Right ventricle myocardium inferior (tissue), 1 donor: ENCODE measurements at places on chromosomes 11 and 22. TPM values are rescaled to one million over a fixed set of nuclear protein-coding genes. Genes with fewer than 3 reads are reported as not detected.
A peak's percentile ranks its signal among the peaks of the same experiment; 100 is the strongest.

- no peak for DNase-seq
Observed at GRCh38 chr11:8442301-8442700, 151.7 kb downstream of the STK33 start.

LARGE2 gene
- not detected for total RNA-seq

NNMT gene
- 44.0 TPM for total RNA-seq

DNA sequence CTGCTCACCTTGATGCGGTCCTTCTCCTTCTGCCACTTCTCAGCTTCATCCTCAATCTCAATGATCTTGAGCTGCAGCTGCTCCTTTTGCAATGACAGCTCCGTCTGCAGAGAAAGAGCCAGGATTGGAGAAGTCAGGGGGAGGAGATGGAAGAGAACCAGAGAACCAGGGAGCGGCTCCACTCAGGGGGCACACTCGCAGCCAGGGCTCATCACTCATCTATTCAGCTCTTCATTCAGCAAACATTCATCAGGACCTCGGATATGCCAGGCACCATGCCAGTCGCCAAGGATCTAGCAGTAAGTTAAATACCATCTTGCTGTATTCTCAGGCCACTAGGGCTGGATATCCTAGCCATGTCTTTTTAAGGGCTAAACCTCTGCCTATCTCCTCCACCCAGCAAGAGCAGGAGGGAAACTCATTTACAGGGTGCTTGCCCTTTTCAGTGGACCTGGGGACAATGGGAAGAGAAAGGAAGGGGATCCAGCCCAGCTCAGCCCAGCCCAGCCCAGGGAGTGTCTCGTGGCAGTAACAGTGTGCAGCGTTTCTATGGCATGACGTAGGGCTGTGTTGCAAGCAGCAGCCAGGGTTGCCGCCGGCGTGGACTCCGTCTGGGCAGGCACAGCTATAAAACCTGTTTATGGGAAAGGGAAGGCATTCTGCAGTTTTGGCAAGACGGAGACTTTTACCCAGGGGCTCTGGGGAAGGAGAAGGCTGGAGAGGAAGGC lies 9.4 kb downstream of the TRIM29 start:
- peak; percentile 52 for DNase-seq

DNA sequence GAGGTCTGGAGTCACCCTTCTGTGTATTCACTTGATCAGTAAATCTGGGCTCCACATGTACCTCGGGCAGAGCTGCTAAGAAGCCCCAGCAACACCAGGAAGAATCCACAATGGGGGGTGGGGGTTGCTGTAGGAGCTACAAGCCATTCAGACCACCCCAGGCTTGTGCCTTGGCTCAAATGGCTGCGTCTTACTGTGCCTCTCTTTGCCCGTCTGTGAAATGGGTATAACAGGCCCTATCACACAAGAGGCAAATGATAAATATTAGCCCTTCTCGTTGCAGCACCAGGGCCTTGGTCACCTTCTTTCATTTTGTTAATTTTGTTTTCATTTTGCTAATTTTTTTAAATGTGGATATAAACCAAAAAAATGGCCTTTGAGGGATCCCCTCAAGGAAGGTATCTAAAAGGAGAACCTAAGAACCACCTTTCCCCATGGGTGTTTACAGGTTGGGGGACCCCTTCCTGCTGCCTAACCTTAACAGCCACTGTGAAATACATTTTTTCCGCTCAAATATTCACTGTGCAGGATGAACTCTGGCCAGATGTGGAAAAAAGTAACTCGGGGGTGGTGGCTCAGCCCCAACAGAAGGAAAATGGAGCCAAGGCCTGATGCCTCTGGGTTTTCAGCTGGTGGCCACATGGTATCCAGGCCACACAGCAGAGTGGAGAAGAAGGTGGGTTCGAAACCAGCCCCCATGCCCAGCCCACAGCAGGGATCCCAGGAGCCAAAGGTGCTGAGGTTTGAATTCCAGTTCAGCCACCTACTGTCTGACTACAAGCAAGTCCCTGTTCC lies 284.0 kb downstream of the MN1 start:
- no peak for DNase-seq

GAL3ST1 gene
- total RNA-seq: 0.19 TPM

APOL1 gene
- 22.1 TPM for total RNA-seq

DNA sequence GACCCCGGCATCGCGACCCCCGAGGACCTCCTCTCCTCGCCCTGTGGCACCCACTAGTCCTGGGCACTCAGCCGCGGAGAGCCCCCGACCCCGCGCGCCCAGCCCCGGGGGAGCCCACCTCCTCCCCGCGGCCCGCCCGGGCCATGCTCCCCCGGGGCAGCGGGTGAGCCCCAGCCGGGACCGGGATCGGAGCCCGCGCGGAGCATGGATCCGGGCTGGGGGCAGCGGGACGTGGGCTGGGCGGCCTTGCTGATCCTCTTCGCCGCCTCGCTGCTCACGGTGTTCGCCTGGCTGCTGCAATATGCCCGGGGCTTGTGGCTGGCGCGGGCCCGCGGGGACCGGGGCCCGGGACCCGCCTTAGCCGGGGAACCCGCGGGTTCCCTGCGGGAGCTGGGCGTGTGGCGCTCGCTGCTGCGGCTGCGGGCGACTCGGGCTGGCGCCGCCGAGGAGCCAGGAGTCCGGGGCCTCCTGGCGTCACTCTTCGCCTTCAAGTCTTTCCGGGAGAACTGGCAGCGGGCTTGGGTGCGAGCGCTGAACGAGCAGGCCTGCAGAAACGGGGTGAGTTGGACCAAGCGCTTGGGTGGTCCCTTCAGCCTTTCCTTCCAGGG lies 498 bp downstream of the C2CD2L start:
- DNase-seq: peak; percentile 69

DNA sequence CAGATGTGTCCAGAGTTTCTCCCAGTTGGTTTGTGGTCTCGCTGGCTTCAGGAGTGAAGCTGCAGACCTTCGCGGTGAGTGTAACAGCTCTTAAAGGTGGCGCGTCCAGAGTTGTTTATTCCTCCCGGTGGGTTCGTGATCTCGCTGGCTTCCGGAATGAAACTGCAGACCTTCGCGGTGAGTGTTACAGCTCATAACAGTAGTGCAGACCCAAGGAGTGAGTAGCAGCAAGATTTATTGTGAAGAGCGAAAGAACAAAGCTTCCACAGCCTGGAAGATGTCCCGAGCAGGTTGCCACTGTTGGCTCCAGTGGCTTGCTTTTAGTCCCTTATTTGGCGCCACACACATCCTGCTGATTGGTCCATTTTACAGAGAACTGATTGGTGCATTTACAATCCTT lies 1.8 kb upstream of the PGA3 start:
- DNase-seq: no peak

GRCh38 chr22:49372530-49373288 lies 455.0 kb downstream of the BRD1 start:
- no peak for DNase-seq

DNA sequence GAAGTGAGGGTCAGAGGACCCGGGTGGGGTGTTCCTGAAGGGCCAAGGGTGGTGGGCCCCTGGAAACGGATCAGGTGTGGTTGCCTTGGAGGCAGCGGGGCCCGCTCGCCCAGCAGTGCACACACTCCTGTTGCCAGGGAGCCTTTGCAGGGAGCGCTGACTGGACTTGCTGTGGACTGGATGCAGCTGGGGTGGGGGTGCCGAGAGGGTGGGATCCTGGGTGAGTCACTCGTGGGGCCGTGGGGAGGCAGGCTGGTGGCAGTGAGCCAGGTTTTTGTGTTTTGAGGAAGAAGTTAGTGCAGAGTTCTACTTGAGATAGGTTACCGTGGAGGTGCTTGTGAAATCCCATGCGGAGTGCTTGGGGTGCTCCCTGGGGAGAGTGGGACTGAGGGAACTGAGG lies 1.3 kb downstream of the MRPL23 start:
- DNase-seq: peak; percentile 71

KCTD21 gene
- 10.6 TPM for total RNA-seq

GRCh38 chr11:98944461-98944860 lies 76.3 kb upstream of the CNTN5 start:
- no peak for DNase-seq

DNA sequence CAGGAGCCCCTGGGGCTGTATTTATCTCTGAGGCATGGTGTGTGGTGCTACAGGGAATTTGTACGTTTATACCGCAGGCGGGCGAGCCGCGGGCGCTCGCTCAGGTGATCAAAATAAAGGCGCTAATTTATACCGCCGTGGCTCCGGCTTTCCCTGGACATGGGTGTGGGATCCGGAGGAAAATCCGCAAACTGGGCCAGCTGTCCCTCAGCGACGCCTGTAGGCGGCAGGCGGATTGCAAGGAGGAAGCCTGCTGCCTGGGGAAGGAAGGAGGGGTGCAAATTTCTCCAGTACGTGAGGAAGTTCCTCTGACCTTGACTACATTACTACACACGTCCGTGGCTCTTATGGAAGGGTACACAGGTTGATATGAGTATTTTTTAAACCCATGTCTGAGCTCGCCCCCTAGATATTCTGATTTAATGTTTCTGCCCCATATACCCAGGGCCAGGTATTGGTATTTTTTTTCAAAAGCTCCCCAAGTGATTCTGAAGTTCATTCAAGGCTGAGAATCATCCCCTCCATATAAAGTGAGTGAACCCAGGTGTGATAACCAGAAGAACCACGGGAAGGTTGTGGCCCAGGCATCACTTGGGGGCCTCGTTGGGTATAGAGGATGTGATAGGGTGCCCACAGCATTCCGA lies 2.8 kb downstream of the MYOD1 start:
- DNase-seq: no peak

SLC5A4 gene
- not detected for total RNA-seq

DNA sequence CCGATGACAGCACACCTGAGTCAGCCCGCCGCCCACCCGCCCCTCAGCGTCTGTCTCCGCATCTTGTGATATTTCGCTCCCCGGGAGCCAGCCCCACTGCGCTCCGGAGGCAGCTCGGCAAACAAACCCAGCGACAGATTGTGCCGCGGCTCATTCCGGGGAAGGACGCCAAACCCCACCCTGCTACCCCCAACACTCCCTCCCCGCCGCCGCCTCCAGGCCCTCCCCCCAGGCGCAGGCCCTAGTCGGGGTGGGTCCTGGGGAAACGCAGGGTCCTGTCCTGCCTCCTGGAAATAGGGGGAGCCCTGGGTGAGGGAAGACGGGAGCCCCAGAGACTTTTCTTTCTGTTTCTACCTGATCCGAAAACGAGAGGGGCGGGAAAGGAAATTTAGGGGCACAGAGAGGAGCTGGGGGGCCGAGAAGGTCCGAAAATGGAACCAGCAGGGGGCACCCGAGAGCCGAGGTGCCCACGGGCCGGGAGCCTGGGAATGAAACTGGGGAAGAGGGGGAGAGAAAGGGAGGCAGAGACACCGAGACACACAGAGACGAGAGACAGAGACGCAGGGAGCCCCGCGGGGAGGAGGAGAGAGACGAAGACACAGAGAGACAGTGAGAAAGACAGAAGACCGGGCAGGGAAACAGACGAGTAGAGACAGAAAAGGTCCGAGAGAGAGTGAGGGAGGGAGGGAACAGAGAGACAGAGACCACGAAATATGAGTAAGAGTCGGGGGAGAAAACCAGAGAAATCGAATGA lies 1.7 kb upstream of the RTN4RL2 start:
- peak; percentile 78 for DNase-seq

DNA sequence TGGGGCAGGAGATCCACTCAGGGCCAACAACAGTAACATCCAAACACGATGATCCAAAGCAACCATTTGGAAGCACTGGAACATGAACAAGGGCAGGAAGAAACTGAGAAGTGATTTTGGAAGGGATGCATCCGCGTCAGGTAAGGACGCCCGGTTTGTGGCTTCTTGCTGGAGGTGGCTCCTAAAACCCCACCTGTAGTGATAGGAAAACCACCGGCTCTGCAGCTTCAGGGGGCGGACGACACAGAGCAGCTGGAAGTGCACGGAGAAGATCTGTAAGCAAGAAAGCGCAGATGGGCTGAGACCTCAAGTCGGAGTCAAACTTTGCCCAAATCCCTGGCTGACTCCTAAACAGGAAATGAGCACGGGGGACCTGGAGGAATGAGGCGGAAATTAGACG lies 1066.1 kb downstream of the BRD1 start:
- DNase-seq: no peak

FOLR1 gene
- total RNA-seq: 1.2 TPM

DNA sequence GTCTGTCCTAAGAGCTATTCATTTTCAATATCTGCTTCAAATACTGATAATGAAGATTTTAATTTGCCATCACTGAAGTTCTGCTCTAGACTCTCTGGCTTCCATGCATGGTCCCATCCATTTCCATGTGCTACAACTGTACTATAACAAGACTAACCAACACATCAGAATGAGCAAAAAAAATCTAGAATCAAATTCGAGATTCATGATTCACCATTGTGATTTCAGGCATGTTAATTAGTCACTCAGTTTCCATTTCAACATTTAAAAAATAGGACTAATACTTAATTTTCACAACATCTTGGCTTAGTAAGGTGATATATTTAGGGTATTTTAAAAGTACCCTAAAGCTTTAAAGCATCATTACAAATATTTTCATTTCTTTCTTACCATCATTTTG lies 22.8 kb downstream of the PICALM start:
- no peak for DNase-seq

- no peak for DNase-seq
Observed at GRCh38 chr11:23103416-23103815, 243.1 kb upstream of the CCDC179 start.

DNA sequence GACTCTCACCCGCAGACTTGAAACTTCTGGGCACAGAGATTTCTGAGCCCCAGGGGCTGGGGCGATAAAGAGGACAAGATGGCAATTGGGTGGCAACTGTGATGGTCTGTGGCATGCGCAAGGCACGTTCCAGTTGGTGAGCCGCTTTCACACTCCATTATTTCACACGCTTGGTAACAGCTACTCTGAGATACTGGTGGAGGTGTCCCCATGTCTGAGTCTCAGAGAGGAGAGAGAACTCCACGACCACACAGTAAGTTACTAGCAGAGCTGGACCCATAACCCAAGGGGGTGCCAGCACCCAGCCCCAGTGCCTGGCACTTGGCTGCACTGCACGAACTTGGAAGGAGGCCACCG lies 6.0 kb upstream of the KCNJ4 start:
- DNase-seq: no peak
